Tibial nerve (tissue), 4 donors: ENCODE measurements at places on chromosomes 16 and 17.

DNA sequence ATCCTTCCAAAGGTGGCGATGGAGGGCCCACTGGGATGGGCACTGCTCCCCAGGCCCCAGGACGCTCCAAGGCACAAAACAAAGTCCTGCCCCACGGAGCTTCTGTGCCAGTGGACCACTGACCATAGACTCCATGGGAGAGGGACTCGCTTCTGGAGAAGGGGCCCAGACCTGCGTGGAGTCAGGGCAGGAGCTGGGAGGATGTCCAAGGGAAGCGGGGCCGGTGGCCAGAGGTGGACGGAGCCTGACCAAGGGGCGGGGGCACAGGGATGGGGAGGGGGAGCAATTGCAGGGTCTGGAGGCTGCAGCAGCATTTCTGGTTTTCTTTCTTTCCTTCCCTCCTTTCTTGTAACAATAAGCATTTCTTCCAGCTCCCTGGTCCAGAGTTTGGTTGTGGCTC lies 14.1 kb downstream of the KCNJ12 start:
- H3K4me3 ChIP-seq = no peak overlapping the region
- no peak for DNase-seq
- no peaks in the 10 kb centered on the region for H3K4me1 ChIP-seq
- no peak overlapping the region for H3K27ac ChIP-seq
- H3K36me3 ChIP-seq = no peaks in the 10 kb centered on the region

- no peaks in the 10 kb centered on the region for H3K27me3 ChIP-seq
- no peaks in the 10 kb centered on the region for H3K4me1 ChIP-seq
- H3K27ac ChIP-seq = no peak overlapping the region
- no peak for DNase-seq
- no peaks in the 10 kb centered on the region for H3K36me3 ChIP-seq
- no peak overlapping the region for H3K4me3 ChIP-seq
These were observed 22.7 kb downstream of the ZNF469 start for GRCh38 chr16:88405216-88406060.

GRCh38 chr16:14476183-14476582 lies 153.9 kb downstream of the PARN start:
- H3K36me3 ChIP-seq = peaks cover 39% of the 10 kb centered on the region
- H3K27ac ChIP-seq = no peak overlapping the region
- H3K27me3 ChIP-seq = no peaks in the 10 kb centered on the region
- no peak overlapping the region for H3K4me3 ChIP-seq
- DNase-seq = no peak
- no peaks in the 10 kb centered on the region for H3K4me1 ChIP-seq

- no peaks in the 10 kb centered on the region for H3K36me3 ChIP-seq
- no peak overlapping the region for H3K27ac ChIP-seq
- H3K4me1 ChIP-seq = peaks cover 12% of the 10 kb centered on the region
- H3K27me3 ChIP-seq = no peaks in the 10 kb centered on the region
These were observed 3.5 kb downstream of the SMTNL2 start for GRCh38 chr17:4587803-4588202.

DNA sequence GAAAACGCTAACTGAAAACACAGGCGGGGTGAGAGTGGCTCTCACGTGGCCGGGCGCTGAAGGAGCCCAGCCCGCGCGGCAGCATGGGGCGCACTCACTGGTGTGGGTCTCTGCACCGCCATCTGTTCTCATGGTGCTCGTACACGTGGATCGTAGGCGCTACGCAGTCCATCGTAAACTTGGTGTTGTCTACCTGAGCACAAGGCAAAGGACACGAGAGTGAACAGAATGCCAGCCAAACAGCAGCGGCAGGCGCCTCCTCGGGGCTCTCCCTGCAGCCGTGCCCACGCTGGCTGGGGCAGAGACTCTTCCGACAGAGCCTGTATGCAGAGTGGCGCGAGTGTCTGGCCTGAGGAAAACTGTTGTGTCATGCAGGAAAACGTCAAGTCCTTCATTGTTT lies 19.1 kb downstream of the EMC8 start:
- no peaks in the 10 kb centered on the region for H3K4me1 ChIP-seq
- no peak overlapping the region for H3K4me3 ChIP-seq
- H3K27ac ChIP-seq = no peak overlapping the region
- no peaks in the 10 kb centered on the region for H3K27me3 ChIP-seq

GRCh38 chr16:35599429-35600160 lies 2140.2 kb downstream of the TP53TG3F start:
- H3K27ac ChIP-seq = no peak overlapping the region
- H3K27me3 ChIP-seq = no peaks in the 10 kb centered on the region
- H3K4me3 ChIP-seq = no peak overlapping the region

GRCh38 chr16:88526906-88527185 lies 43.4 kb upstream of the ZC3H18 start:
- H3K36me3 ChIP-seq = peaks cover 21% of the 10 kb centered on the region
- H3K27ac ChIP-seq = no peak overlapping the region
- H3K27me3 ChIP-seq = peaks cover 34% of the 10 kb centered on the region
- no peak overlapping the region for H3K4me3 ChIP-seq
- DNase-seq = no peak

DNA sequence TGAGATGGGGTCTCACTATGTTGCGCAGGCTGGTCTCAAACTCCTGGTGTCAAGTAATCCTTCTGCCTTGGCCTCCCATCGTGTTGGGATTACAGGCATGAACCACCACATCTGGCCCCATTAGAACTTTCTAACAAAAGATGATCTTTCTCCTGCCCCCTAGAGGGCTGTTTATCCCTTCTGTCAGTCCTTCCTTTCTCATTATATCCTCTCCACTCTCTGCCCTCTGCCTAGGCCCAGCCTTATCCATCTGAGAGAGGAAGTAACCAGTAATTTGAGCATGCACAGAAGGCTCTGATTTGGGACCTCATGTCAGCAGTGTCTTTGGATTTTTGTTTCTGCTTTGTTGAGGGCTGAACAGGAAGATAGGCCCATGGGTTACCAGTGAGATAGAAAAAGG lies 4.4 kb upstream of the DHX40 start:
- no peaks in the 10 kb centered on the region for H3K36me3 ChIP-seq
- no peak overlapping the region for H3K27ac ChIP-seq
- no peaks in the 10 kb centered on the region for H3K27me3 ChIP-seq

GRCh38 chr16:28267356-28267755 lies 25.0 kb upstream of the SBK1 start:
- no peak overlapping the region for H3K4me3 ChIP-seq
- H3K4me1 ChIP-seq = no peaks in the 10 kb centered on the region
- H3K27ac ChIP-seq = no peak overlapping the region
- DNase-seq = no peak

DNA sequence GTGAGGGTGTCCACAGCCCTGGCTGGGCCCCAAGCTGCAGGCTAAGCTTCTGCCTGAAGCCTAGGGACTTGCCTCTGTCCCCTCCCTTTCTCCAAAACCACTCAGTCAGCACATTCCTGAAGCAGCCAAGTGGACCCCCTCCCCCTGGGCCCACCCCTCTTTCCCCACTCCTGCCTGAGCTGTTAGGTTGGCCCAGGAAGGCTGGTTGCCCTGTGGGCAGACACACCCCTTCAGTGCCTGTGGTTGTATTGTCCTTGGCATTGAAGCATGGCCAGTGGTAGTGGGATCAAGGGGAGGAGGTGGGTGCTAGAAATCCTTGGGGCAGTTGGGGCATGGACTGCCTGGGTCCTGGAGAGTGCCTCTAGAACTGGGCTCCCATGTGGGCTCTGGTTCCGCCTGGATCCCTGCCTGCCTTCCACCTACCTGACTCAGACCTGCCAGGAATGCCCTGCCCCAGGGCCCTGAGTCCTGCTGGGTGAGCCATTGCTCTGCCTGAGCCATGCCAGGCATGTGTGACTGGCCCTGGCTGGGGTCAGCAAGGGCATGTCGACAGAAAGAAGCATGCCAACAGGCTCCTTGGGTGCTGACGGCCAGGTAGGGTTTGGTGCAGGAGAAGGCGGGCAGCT lies 2.1 kb downstream of the TRAF4 start:
- H3K4me3 ChIP-seq = peak overlapping the region; percentile 63
- no peaks in the 10 kb centered on the region for H3K36me3 ChIP-seq
